ENCODE measurements at places on chromosomes 1 and 21.
A peak's percentile ranks its signal among the peaks of the same experiment; 100 is the strongest.

DNA sequence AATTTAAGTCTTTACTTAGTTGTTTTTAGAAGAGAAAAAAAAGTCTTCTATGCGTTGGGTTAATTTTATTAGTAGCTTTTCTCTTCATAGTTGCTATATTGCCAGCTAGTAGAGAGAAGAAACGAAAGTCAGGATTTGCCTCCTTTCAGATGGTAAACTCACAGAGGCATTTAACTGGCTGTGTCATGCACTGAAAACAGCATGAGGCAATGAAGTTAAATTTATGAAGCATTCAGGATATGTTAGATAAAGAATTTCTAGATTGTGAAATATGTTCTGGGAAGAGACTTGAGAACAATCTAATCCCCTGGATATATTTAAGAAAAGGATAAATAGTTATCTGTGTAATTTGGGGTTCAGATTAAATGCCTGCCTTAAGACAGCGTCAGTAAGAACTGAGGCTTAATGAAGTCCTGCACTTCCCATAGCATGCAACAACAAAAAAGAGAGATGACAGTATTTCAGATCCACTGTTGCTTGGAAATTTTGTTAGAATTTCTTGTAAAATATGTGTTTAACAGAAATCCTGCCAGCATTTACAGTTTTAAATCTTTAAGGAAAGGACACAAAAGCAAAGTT is 1.7 kb downstream of the ANGPTL1 start:
- no peak for DNase-seq

DNA sequence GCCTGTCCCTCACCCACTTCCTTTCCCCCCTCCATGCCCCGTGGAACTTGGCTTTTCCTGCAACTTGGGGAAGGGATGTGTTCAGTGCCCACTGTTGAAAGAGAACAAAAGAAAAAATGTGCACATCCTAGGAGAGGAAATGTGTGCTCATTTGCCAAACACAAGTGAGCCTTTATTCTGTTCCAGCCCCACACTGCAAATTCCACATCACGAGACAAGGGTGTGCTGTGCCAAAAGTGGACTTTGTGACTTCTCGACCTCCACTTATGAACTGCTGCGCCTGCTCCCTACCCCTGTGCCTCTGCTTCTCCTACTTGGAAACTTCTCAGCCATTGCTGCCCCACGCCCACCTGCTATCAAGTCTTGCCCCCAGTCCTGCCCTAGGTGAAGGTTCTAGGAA is 97.0 kb upstream of the GRIK3 start:
- DNase-seq = no peak

DNA sequence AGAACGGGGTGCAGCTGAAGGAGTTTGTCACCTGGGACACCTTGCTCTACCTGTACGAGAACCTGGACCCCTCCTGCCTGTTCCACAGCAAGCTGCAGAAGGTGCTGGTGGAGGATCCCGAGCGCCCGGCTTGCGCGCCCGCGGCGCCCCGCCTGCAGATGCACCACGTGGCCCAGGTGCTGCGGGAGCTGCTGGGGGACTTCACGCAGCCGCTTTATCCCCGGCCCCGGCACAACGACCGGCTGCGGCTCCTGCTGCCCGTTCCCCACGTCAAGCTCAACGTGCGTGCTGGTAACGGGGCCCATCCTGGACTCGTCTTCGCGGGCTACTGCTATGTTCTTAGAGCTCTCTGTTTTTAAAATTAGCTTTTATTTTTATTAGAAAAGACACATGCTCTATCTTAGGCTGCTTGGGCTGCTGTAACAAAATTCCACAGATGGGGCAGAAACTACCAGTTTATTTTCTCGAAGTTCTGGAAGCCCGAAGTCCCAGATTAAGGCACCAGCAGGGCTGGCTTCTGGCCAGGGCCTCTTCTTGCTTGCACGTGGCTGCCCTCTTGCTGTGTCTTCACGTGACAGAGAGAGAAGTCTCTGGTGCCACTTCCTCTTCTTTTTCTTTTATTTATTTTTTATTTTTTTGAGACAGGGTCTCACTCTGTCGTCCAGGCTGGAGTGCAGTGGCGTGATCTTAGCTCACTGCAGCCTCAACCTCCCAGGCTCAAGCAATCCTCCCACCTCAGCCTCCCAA is 38.1 kb downstream of the TRPM2 start:
- DNase-seq = peak; percentile 86

- DNase-seq = peak; percentile 49
Measured at GRCh38 chr1:165481820-165482532, 37.0 kb upstream of the RXRG start.

GRCh38 chr1:163836481-163836880 is 514.7 kb downstream of the NUF2 start:
- no peak for DNase-seq

- no peak for DNase-seq
Measured at GRCh38 chr1:160971618-160972056, 17.0 kb upstream of the ITLN2 start.

- no peak for DNase-seq
Measured at GRCh38 chr1:236502579-236502971, 21.2 kb upstream of the LGALS8 start.

GRCh38 chr1:208243967-208244916 is at the start of gene PLXNA2:
Gene PLXNA2, minus strand, starts transcription at chr1:208244384. Its CDS starts 26,462 bp downstream, at chr1:208217922.
- peak; percentile 94 for DNase-seq

GRCh38 chr1:230074270-230074669 is 7.2 kb downstream of the GALNT2 start:
- DNase-seq = no peak

- no peak for DNase-seq
Measured at GRCh38 chr1:117128323-117129079, 7.0 kb upstream of the TRIM45 start.

GRCh38 chr1:2973601-2974593 is 47.4 kb upstream of the ACTRT2 start:
- DNase-seq = no peak

- no peak for DNase-seq
Measured at GRCh38 chr1:197145446-197146024, 934 bp downstream of the ASPM start.

DNA sequence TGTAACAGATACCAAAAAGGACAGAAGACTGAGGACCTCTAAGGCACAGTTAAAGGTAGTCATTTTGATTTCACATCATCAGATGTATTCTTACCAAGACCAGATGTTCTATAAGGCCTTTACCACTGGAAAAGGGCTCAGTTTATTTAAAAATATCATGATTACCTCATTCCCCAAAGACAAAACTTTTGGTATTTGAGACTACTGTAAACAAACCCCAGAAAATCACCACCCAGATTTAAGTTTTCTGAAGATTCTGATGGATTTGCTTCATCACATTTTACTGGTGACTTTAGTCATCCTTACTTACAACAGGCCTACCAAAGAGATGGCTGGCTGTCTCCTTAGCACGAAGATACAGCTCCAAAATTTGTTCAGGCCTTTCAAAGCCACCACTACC is 8.3 kb downstream of the ENAH start:
- no peak for DNase-seq

DNA sequence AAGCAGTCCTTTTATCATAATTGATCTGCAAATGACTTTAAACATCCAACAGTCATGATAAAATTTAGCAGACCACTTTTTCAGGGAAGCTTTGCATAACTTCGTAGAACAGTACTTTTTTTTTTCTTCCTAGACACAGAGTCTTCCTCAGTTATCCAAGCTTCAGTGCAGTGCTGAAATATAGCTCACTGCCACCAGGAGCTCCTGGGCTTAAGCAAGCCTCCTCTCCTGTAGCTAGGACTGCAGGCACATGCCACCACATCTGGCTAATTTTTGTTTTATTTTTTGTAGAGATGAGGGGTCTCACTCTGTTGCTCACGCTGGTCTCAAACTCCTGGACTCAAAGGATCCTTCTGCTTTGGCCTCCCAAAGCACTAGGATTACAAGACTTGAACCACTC is 3.8 kb downstream of the F13B start:
- DNase-seq = no peak

DNA sequence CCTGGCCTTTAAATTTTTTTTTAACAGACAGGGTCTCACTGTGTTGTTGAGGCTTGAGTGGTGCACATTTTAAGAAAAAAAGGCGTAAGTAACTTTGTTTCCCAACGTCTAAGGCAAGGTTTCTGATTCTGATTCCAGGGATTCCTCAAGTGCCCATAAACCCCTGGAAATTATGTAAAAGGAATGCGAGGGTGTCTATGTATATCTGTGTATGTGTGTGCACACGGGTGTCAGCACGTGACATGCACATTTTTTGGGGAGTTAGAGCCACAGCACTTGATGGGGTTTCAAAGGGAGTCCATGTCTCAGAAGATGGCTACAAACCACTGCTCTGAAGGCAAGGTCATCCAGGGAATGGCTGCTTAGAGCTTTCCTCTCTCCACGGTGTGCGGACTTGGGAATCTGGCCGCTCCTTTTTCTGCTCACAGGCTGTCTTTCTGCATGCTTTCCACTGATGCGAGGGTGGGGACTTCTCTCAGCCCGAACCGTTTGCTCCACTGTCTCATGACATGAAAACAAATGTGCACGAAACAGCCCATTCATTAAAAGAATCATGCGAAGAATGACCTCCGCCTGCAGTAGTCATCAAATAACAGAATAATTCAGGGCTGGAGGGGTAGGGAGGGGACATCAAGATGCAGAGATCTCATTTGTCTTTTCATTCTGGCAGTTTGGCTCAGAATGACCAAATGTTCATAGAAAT is 18.7 kb upstream of the RERE start:
- no peak for DNase-seq

GRCh38 chr1:42551180-42551579 is 88.1 kb downstream of the CCDC30 start:
- DNase-seq = no peak

DNA sequence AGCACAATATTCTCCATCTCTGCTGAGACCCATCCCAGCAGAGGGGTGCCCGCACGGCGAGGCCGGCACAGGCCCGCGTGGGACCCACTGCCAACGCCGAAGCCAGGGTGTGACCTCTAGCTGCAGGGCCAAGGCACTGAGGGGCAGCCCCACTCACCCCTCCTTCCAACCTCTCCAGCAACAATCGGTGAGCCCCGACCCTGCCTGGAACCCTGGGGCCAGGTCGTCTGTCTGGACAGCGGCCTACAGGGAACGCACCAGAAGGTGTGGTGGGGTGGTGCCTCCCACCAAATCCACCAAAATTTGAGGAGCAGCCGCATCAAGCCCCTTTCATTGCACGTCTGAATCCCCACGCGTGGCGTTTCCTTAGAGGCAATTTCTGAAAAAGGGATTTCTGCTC is 63.0 kb upstream of the ADARB1 start:
- DNase-seq = peak; percentile 10

- DNase-seq = no peak
Measured at GRCh38 chr1:101975371-101975770, 21.4 kb downstream of the OLFM3 start.

DNA sequence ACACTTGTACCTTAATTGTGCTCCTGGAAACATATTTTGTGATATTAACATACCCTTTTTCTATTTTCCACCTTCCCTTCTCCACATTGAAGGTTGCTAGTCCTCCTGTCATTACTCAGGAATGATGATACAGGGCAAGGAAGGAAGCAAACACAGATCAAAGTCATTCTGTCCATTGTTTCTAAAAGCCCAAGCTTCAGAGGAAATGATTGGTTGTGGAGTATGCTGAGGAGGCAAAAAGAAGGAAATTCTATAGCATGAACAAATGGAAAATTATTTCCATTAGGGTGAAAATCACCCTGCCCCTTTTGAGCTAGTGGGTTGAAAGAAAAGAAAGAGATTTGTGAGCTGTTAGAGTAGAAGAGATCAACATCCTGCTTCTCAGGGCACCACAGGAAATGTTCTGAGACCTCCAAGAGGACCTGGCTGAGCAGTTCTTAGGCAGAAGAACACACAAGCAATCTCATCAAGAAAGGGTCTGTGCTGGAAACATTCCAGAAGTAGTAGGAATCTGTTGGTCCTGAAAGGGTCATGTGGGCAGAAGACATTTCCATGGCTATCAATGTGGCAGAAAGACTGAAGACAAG is 29.0 kb upstream of the PRRX1 start:
- DNase-seq = no peak

DNA sequence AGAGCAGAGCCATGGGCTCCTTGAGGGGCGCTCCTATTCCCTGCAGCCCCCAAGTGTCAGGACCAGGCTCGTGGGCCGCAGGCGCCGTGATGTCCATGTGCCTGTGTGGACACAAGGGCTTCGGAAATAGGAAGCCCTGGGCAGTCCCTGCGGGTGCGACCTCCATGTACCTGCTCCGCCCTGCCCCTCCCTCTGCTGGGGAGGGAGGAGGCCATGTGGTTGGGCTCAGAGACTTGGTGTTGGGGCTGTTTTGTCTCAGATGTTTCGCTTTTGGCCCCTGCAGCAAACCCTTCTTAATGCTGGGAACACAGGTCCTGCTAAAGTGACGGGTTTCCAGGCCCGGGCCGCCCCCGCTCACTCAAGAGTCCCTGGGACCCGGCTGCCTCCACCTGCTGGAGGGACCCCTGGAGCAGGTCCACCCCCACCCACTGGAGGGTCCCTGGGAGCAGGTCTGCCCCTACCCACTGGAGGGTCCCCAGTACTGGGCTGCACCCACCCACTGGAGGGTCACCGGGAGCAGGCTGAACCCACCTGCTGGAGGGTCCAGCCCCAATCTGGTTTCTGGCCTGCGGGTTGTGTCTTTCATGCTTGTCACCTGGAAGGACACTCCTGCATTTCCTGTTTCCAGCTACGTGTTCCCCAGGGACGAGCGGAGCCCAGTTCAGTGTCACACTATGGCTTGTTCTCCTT is 156.5 kb downstream of the PEX14 start:
- DNase-seq = no peak

- DNase-seq = no peak
Measured at GRCh38 chr1:174572771-174573170, 125.0 kb downstream of the GPR52 start.

- no peak for DNase-seq
Measured at GRCh38 chr1:52663716-52664115, 30.7 kb downstream of the SHISAL2A start.

GRCh38 chr1:183244466-183244865 is 58.4 kb downstream of the LAMC2 start:
- DNase-seq = peak; percentile 90

GRCh38 chr21:21216047-21216446 is 217.8 kb downstream of the NCAM2 start:
- DNase-seq = no peak

DNA sequence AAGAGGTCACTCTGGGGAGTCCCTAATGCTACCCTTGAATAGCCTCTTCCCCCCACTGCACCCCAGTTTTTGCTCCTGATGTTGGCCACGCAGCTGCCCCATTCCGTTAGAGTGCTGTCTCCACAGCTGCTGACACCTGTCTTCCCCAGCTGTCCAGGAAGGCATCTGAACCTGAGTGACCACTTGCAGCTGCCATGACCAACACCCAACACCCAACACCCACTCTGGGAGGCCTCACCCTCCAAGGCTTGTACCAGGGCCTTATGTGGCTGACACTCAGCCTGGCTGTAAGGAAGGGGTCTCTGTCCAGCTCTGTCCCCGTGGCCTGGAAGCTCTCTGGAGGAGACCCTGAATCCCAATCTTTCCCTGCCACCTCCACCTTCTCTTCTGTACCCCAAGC is 26.7 kb upstream of the LDLRAP1 start:
- no peak for DNase-seq

- DNase-seq = no peak
Measured at GRCh38 chr1:239125027-239125426, 261.3 kb upstream of the CHRM3 start.

GRCh38 chr1:218164930-218165700 is 120.0 kb upstream of the RRP15 start:
- DNase-seq = peak; percentile 48

- DNase-seq = no peak
Measured at GRCh38 chr1:53172426-53173128, 24.0 kb upstream of the CPT2 start.

Data from right cardiac atrium (tissue), 5 donors.